Esophagus (tissue), 2 donors: ENCODE measurements at places on chromosomes 5 and 9. TPM values are rescaled to one million over a fixed set of nuclear protein-coding genes. Genes with fewer than 3 reads are reported as not detected.

Gene RALGDS
- 67.9 TPM for polyA plus RNA-seq

Gene DOCK8
- polyA plus RNA-seq: 5.1 TPM

Gene SURF2
- polyA plus RNA-seq: 36.4 TPM

Gene FPGS
- 28.7 TPM for polyA plus RNA-seq

Gene RUSC2
- 27.2 TPM for polyA plus RNA-seq
